ENCODE measurements at places on chromosomes 4 and X. TPM values are rescaled to one million over a fixed set of nuclear protein-coding genes. Genes with fewer than 3 reads are reported as not detected.

Gene WNK3
- 0.19 TPM for total RNA-seq

DNA sequence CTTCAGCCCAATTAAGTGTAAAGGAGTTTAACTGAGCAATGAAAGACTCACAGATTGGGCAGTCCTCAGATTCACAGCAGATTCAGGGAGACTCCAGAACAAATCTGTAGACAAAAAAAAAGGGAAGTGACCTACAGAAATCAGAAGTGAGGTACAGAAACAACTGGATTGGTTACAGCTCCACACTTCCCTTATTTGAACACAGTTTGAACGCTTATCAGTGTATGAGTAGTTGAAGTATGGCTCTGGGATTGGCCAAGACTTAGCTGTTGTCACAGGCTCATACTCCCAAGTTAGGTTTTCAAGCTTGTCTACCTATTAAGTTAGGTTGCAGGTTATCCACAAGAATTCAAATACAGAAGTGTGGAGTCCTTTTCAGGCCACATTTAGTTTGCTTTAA is 112.4 kb upstream of the ELOVL6 start:
- H3K27ac ChIP-seq: no peak overlapping the region
- no peak for DNase-seq
- H3K4me3 ChIP-seq: no peak overlapping the region
- peaks cover 6% of the 10 kb centered on the region for H3K27me3 ChIP-seq
- H3K4me1 ChIP-seq: no peaks in the 10 kb centered on the region
- no peaks in the 10 kb centered on the region for H3K36me3 ChIP-seq

GRCh38 chr4:176298664-176299063 is 21.1 kb upstream of the SPCS3 start:
- no peaks in the 10 kb centered on the region for H3K36me3 ChIP-seq
- no peak for DNase-seq
- no peak overlapping the region for H3K4me3 ChIP-seq
- peaks cover 6% of the 10 kb centered on the region for H3K27me3 ChIP-seq
- H3K27ac ChIP-seq: no peak overlapping the region

GRCh38 chr4:10731162-10731561 is 46.6 kb upstream of the CLNK start:
- peaks cover 7% of the 10 kb centered on the region for H3K27me3 ChIP-seq
- H3K27ac ChIP-seq: no peak overlapping the region
- peaks cover 39% of the 10 kb centered on the region for H3K4me1 ChIP-seq

Gene FATE1
- total RNA-seq: not detected

DNA sequence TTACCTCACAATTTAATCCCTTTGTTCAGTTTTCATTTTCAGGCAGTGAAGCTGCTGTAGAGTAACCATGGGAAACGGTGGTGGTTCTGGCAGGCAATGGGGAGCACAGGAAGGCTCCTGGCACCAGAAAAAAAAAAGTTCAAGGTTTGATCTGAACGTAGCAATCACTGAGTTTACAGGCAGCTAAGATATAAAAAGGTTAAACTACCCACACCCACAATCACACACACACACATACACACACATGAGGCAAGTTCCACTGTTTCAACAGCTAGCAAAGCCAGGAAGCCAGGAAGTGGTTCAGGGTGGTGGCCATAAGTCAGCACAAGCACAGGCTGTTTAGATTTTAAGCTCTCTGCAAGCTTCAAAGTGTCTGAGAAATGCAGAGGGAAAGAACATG is at the start of gene SULT1B1:
SULT1B1 (minus strand) TSS at position 166 of the 400 bp plus-strand sequence. CDS start 5,403 bp downstream, outside the sequence.
- peak within 1 kb of the TSS; percentile 95 for H3K27ac ChIP-seq
- DNase-seq: peak; percentile 55
- peak within 1 kb of the TSS; percentile 69 for H3K4me3 ChIP-seq
- H3K4me1 ChIP-seq: peaks cover 44% of the 10 kb centered on the region

Gene ADAMTS3
- total RNA-seq: not detected

- no peak overlapping the region for H3K4me3 ChIP-seq
- H3K27me3 ChIP-seq: no peaks in the 10 kb centered on the region
- no peak overlapping the region for H3K27ac ChIP-seq
- no peaks in the 10 kb centered on the region for H3K4me1 ChIP-seq
- DNase-seq: no peak
- H3K36me3 ChIP-seq: no peaks in the 10 kb centered on the region
Measured at GRCh38 chr4:63505714-63506460, 903.4 kb downstream of the TECRL start.

GRCh38 chr4:22103768-22104167 is 155.2 kb upstream of the KCNIP4 start:
- no peak for DNase-seq
- no peaks in the 10 kb centered on the region for H3K27me3 ChIP-seq
- no peaks in the 10 kb centered on the region for H3K36me3 ChIP-seq
- no peaks in the 10 kb centered on the region for H3K4me1 ChIP-seq
- H3K4me3 ChIP-seq: no peak overlapping the region

GRCh38 chr4:6963139-6963611 is 53.5 kb downstream of the TBC1D14 start:
- no peak overlapping the region for H3K4me3 ChIP-seq
- DNase-seq: no peak
- peaks cover 43% of the 10 kb centered on the region for H3K4me1 ChIP-seq
- H3K36me3 ChIP-seq: peaks cover 6% of the 10 kb centered on the region
- H3K27me3 ChIP-seq: no peaks in the 10 kb centered on the region
- H3K27ac ChIP-seq: no peak overlapping the region

Gene TLR10
- not detected for total RNA-seq

- H3K36me3 ChIP-seq: peaks cover 5% of the 10 kb centered on the region
- no peak overlapping the region for H3K27ac ChIP-seq
- H3K4me1 ChIP-seq: no peaks in the 10 kb centered on the region
- H3K27me3 ChIP-seq: no peaks in the 10 kb centered on the region
Measured at GRCh38 chr4:3318561-3319021, 25.8 kb downstream of the RGS12 start.

- H3K27ac ChIP-seq: no peak overlapping the region
- H3K36me3 ChIP-seq: no peaks in the 10 kb centered on the region
- DNase-seq: no peak
Measured at GRCh38 chr4:87506974-87507701, 22.0 kb downstream of the SPARCL1 start.

Gene CT45A1
- total RNA-seq: not detected

Gene SPATA18
- not detected for total RNA-seq

- H3K4me1 ChIP-seq: peaks cover 5% of the 10 kb centered on the region
- no peak for DNase-seq
- no peak overlapping the region for H3K4me3 ChIP-seq
- H3K27me3 ChIP-seq: no peaks in the 10 kb centered on the region
- peaks cover 2% of the 10 kb centered on the region for H3K36me3 ChIP-seq
Measured at GRCh38 chr4:2218436-2218835, 23.5 kb downstream of the HAUS3 start.

Gene NCAPG
- total RNA-seq: 79.8 TPM

- no peak overlapping the region for H3K27ac ChIP-seq
- DNase-seq: no peak
- peaks cover 2% of the 10 kb centered on the region for H3K27me3 ChIP-seq
- no peak overlapping the region for H3K4me3 ChIP-seq
Measured at GRCh38 chrX:111868726-111869638, 7.0 kb upstream of the TRPC5OS start.

Gene HPGD
- total RNA-seq: 3.0 TPM

Gene STAP1
- 5.9 TPM for total RNA-seq

GRCh38 chrX:30995705-30996104 is 76.1 kb downstream of the FTHL17 start:
- H3K27ac ChIP-seq: no peak overlapping the region
- H3K27me3 ChIP-seq: no peaks in the 10 kb centered on the region
- H3K4me1 ChIP-seq: peaks cover 9% of the 10 kb centered on the region
- no peak overlapping the region for H3K4me3 ChIP-seq
- no peaks in the 10 kb centered on the region for H3K36me3 ChIP-seq
- no peak for DNase-seq

DNA sequence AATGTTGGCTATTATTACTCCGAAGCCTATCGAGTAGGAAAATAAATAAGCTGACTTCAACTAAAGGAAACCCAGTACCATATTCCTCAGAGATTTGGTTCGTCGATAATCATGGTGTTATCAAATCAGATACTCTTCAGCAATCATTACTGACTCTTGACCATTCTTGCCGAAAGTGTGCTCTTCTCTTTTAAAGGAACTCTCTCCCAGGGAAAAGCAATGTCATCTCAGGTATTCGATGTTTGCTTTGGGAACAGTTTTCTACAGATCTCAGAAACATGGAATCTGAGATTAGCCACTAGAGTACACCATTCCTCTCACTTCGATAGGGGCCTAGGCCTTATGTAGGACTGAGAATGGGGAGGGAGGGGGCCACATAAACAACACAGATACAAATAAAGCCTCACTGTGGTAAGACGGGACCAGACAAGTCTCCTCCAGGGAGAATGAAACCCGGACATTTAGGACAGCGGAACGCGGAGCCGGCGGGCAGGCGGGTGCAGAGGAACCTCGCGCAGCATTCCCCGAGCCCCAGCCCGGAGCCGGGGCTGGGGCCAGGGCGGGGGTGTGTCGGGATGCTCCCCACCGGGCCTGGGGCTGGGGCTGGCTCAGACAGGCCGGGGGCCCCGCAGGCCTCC is 581 bp downstream of the DNAJB14 start:
- no peaks in the 10 kb centered on the region for H3K27me3 ChIP-seq
- H3K27ac ChIP-seq: peak overlapping the region; percentile 95
- no peak for DNase-seq
- peak overlapping the region; percentile 99 for H3K4me3 ChIP-seq

Gene PDCL2
- not detected for total RNA-seq

GRCh38 chrX:155435744-155436112 is 22.7 kb downstream of the F8A3 start:
- DNase-seq: no peak
- H3K27me3 ChIP-seq: no peaks in the 10 kb centered on the region
- H3K4me1 ChIP-seq: no peaks in the 10 kb centered on the region
- peaks cover 6% of the 10 kb centered on the region for H3K36me3 ChIP-seq
- H3K27ac ChIP-seq: no peak overlapping the region

GRCh38 chrX:15882704-15883539 is 28.3 kb upstream of the AP1S2 start:
- no peaks in the 10 kb centered on the region for H3K27me3 ChIP-seq
- no peak for DNase-seq
- H3K27ac ChIP-seq: no peak overlapping the region
- no peaks in the 10 kb centered on the region for H3K36me3 ChIP-seq

GRCh38 chr4:14293582-14293981 is 666.1 kb upstream of the BOD1L1 start:
- no peak for DNase-seq
- H3K4me1 ChIP-seq: no peaks in the 10 kb centered on the region
- H3K36me3 ChIP-seq: no peaks in the 10 kb centered on the region
- H3K27me3 ChIP-seq: no peaks in the 10 kb centered on the region

DNA sequence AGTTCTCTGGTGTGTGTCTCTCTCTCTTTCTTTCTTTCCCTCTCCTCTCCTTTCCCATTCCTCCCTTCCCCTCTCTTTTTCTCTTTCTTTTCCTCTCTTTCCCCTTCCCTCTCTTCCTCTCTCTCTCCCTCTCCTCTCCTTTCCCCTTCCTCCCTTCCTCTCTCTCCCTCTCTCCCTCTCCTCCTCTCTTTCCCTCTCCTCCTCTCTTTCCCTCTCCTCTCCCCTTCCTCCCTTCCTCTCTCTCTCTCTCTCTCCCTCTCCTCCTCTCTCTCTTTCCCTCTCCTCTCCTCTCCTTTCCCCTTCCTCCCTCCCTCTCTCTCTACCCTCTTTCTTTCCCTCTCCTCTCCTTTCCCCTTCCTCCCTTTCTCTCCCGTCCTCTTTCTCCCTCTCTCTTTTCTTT is 12.4 kb upstream of the EOLA1 start:
- H3K27ac ChIP-seq: no peak overlapping the region
- no peak for DNase-seq
- H3K27me3 ChIP-seq: no peaks in the 10 kb centered on the region

Gene GABRB1
- total RNA-seq: not detected

- no peak overlapping the region for H3K27ac ChIP-seq
- no peak overlapping the region for H3K4me3 ChIP-seq
- no peak for DNase-seq
Measured at GRCh38 chr4:108900018-108900580, 137.2 kb upstream of the ETNPPL start.

- no peak overlapping the region for H3K27ac ChIP-seq
- H3K36me3 ChIP-seq: no peaks in the 10 kb centered on the region
- no peak for DNase-seq
Measured at GRCh38 chr4:40808926-40809457, 59.2 kb downstream of the NSUN7 start.

GRCh38 chr4:108060686-108061321 is 71.1 kb downstream of the HADH start:
- H3K27me3 ChIP-seq: no peaks in the 10 kb centered on the region
- peaks cover 42% of the 10 kb centered on the region for H3K4me1 ChIP-seq
- no peak for DNase-seq
- H3K4me3 ChIP-seq: no peak overlapping the region

Gene AKAP4
- total RNA-seq: not detected

- no peak for DNase-seq
- no peak overlapping the region for H3K27ac ChIP-seq
- no peak overlapping the region for H3K4me3 ChIP-seq
- peaks cover 6% of the 10 kb centered on the region for H3K4me1 ChIP-seq
- H3K36me3 ChIP-seq: no peaks in the 10 kb centered on the region
- no peaks in the 10 kb centered on the region for H3K27me3 ChIP-seq
Measured at GRCh38 chrX:154660541-154660940, 7.2 kb upstream of the CTAG2 start.

DNA sequence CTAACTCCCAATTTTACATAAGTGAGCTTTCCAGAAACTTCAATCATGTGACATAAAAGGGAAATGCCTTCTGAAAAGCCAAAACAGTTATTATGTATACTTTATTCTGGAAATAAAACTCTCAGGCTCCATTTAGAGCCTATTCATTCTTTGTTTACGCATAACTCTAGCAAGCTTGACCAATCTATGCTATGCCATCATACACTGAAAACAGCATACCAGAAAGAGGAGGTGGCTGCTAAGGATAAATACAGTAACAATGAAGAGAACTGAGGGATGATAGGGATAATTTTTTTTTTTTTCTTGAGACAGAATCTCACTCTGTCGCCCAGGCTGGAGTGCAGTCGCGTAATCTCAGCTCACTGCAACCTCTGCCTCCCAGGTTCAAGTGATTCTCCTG is 24.4 kb downstream of the CDKL2 start:
- H3K27me3 ChIP-seq: no peaks in the 10 kb centered on the region
- H3K27ac ChIP-seq: no peak overlapping the region
- no peak for DNase-seq
- H3K4me3 ChIP-seq: no peak overlapping the region
- H3K4me1 ChIP-seq: no peaks in the 10 kb centered on the region

Measured in activated CD4-positive, alpha-beta memory T cell treated with anti-CD3 and anti-CD28 coated beads for 36 hours (primary cell).